ENCODE measurements at places on chromosomes 12 and 14. TPM values are rescaled to one million over a fixed set of nuclear protein-coding genes. Genes with fewer than 3 reads are reported as not detected.

DNA sequence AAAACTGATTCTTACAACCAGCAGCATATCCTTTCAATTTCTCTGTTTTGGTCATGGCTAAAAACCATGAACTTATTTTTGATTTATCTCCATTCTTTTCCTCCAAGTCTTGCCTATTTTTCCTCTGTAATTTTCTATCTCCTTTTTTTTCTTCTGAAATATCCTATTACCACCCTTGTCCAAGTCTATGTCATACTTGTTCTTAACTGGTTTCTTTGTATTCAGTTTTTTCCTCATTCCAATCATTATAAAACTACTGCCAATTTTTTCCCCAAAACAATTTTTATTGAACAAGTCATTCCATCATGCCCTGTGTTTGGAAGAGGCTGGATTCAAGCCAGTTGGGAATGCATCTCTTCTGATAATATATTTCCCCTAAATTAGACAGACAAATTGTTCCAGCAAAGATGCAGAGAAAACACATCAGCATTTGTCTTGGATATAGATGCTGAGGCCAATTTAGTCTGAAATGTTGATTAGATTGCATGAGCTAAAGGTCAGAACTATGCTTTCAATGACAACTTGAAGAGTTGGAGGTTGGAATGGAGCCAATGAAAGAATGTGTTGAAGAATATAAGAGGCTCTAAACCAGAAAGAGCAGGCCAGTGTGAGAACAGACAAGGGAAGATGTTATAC is 30.7 kb downstream of the OTOGL start:
- no peak for DNase-seq

VASH1 gene
- 166 TPM for total RNA-seq

GRCh38 chr12:68631227-68631626 is 20.5 kb downstream of the RAP1B start:
- no peak for DNase-seq

DNA sequence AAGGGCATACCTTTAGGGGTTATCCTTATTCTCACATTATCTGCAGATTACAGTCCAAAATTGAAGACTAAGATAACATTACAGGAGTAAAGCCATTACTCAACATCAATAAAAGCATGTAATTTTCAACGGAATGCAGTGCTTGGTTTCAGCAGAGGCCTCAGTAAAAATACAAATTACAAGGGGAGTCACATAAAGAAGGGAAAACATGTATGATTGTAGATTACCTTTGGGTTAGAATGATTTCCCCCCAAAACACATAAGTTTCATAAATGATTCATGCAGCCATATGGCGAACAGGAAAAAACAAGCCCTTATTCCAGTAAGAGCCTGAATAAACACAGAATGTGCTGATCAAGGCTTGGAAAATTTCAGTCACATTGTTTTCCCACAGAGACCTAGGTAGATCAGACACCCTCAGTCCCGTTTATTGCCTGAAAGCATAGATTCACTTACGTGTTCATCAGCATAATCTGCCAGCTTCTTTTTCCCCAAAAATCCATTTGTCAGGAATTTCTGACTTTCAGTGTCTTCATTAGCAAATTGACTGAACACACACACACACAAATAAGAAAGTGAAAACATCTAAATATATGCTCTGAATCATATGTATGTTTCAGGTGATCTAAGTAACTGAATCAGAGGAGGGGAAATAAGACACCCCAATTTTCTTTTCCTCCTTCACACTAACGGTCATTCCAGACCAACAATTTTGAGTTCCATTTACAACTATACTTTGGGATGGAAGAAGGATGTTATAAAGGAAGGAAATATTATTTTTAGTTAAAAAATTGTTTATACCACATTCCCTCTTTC is 37.5 kb downstream of the SLC38A4 start:
- DNase-seq, result no peak

PARPBP gene
- 7.5 TPM for total RNA-seq

GRCh38 chr14:88069677-88070076 is 64.7 kb downstream of the GPR65 start:
- no peak for DNase-seq

KLHL28 gene
- total RNA-seq, result 14.3 TPM

DNA sequence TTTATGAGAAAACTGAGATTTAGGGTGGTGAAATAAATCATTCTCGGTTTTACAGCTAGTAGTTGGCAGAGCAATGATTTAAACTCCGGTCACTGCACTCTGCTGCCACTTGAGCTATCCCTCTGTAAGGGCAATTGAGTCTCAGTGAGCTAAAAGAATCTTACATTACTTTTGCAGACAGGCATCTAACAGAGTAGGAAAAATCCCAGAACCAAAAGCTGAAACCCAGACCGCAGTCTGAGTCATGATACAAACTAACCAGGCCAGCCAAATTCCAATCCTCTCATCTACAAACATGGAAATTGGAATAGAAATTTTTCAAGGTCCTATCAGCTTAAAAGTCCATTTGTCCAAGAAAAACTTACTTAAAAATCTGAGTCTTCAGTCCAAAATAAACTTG is 73.7 kb downstream of the ANKS1B start:
- no peak for DNase-seq

- DNase-seq, result no peak
Measured at GRCh38 chr12:41008472-41008871, 179.6 kb upstream of the PDZRN4 start.

NAV3 gene
- 20.3 TPM for total RNA-seq

All from endothelial cell (in vitro differentiated cells).